ENCODE measurements at places on chromosomes 3 and 15.
A peak's percentile ranks its signal among the peaks of the same experiment; 100 is the strongest.

DNA sequence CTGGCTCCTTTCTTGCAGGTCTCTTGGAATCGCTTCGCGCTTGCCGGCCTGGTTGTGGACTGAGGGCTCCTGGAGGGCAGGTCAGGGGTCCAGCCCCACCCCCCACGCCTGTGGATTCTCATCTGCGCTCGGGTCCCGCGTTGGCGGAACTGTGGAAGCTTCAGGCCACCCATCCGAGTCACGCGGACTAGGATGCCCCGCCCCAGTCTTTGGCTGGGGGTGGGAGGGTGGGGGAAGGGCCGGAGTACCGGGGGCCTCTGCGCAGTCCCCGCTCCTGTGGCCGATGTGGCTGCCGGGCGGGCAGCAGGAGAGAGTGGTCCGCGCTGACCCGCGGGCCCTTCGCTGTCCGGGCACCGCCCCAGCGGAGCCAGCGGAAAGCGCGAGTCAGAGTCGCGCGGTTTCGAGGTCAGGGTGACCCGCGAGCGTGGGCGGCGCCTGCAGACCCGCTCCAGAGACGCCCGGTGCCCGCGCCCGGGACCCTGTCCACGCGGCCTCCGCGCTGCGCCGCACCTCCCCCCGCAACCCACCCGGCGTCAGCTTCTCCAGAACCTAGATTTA, 114.2 kb downstream of the KLF13 start:
- peak; percentile 75 for DNase-seq

GRCh38 chr15:92930776-92931175, 30.7 kb downstream of the CHD2 start:
- no peak for DNase-seq

- no peak for DNase-seq
Observed at GRCh38 chr15:45660231-45660979, 25.6 kb downstream of the SQOR start.

GRCh38 chr15:96619174-96619573, 288.7 kb downstream of the NR2F2 start:
- no peak for DNase-seq

DNA sequence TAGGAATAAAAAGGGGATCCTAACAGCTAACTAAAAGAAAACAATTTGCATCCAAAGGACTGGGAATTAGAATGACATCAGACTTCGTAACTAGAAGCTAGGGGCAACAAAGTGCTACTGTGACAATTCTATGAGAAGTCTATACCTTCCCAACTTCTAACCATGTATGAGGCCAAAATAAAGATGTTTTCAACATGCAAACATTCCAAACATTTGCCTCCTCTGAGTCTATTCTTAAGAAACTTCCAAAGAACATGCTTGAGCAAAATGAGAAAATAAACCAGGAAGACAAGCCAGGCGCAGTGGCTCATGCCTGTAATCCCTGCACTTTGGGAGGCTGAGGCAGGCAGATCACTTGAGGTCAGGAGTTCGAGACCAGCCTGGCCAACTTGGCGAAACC, 13.1 kb upstream of the RNF7 start:
- no peak for DNase-seq
